ENCODE measurements at places on chromosomes 4 and X.

DNA sequence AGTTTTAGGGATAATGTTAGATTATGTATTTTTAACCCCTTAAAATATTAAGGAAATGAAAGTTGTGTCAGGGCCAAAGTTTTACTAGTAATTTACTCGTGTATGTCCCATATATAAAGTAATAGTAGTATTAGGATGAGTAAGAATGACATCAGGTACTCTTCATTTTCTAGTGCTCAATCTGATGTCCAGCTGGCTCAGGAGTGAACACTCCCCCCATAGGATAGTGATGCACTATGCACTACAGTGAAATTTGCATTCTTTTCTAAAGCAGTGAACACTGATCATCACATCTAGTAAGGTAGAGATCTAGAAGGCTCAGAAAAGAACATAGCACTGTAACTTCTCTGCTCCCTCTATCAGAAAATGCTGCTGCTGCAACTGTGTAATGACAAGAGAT lies 409.7 kb downstream of the GLUD2 start:
- no peak for DNase-seq

GRCh38 chrX:131801911-131802310 lies 221.2 kb upstream of the STK26 start:
- DNase-seq = no peak

DNA sequence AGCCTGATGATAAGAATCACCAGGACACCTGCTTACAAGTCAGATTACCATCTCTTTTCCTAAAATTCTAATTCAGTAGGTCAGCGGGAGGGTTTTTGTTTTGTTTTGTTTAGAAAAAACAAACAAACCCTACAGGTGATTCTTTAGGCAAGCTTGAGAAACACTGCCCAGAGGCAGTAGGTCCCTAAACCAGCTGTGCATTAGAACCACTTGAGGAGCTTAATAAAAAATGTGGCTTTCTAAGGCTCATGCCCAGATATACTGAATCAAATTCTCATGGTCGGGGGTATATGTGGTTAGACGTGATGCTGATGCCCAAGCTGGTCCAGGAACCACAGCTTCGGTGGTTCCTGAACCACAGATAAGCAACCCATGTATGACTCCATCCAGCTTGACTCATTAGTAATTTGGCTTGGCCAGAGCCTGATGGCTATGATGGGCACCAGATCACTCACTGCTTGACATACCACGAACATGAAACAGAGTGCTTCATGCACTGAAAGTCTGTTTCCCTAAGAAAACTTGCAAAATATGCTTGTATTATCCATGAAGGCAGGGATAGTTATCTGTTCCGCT lies 338.1 kb upstream of the F9 start:
- no peak for DNase-seq

DNA sequence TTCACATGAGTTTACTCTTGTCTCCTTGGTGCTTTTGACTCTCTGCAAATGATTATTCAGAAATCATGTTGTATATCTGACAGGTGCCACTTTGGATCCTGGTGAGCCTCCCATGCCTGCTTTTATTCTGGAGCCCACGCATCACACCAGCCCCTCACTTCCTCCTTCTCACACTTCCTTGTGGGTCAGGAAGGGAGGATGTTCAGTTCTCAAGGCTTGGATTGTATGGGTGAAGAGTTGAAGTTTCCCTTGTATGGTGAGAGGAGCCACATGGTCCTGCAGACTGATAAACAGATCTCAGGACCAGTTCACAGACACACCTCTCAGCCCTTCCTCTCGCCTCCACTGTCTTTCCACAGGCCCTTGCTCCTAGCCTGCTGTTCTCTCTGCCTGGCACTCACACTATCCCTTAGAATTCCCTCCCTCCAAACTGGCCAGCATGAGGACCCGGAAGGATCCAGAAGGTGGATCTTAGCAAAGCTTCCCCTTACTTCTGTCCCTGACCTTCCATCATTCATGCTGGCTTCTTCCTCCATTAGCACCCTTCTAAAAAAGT lies 92.1 kb downstream of the STK32B start:
- no peak for DNase-seq

- DNase-seq = no peak
Observed at GRCh38 chr4:47198791-47199190, 167.4 kb downstream of the GABRB1 start.

DNA sequence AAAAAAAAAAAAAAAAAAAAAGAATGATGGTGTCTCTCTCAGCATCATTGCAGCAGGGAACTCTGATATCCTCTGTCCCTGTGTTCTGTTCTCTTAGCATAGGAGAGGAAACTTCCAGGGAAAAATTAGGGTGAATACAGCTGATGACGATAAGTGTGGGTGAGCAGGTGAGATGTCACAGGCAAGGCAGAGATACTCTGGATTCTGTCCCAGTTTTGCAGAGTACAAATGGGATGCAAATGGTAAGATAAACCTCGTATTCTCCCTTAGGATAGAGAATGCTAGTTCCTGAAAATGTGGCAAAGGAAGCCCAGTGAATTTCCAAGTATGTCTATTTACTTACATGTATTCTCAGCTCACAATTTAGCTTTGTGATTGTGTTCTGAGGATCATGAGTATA lies 671.6 kb upstream of the BOD1L1 start:
- no peak for DNase-seq

DNA sequence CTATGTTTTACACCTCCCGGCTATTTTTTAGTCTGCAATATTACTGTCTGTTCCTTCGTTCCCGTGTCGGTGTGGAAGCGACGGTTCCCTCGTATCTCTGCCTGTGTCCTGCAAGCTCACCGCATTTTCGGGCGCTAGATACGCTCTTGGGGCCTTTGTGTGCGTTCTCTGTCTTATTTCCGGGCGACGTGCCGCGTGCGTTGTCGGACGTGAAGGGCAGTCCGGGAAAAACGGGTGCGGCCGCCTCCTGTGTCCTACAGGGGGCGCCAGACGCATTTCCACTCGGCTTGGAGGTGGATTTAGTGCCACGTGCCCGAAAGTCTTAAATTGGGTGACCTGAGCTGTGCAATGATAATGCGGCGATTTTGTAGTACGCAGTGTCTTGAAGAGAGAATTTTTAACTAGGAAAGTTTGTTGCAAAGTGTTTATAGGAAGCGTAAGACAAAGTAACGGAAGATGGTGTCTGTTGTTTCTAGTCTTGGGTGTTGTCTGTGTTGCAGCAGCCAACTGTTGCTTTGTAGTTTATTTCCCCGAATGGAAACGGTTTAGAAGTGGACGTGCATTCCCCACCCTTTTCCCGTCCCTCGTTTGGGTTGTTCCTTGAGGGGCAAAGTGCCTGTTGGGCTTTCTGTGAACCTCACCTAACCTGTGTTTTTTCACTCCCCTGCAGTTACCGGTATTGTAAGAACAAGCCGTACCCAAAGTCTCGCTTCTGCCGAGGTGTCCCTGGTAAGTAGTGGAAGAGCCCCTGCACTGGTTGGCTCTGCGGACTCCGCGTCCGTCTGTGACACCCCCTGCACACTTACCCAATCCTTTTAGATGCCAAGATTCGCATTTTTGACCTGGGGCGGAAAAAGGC lies 720 bp downstream of the RPL10 start:
- no peak for DNase-seq

- DNase-seq = no peak
Observed at GRCh38 chr4:139743027-139743426, 77.4 kb downstream of the MGST2 start.

- no peak for DNase-seq
Observed at GRCh38 chr4:25861951-25862410, 807 bp downstream of the SEL1L3 start.

GRCh38 chr4:142776026-142776425 lies 70.1 kb downstream of the INPP4B start:
- no peak for DNase-seq

- no peak for DNase-seq
Observed at GRCh38 chrX:108053218-108053617, 8.4 kb downstream of the VSIG1 start.

- no peak for DNase-seq
Observed at GRCh38 chrX:69148946-69149345, 16.3 kb downstream of the PJA1 start.

GRCh38 chrX:24282381-24283126 lies 31.3 kb downstream of the SUPT20HL2 start:
- no peak for DNase-seq

DNA sequence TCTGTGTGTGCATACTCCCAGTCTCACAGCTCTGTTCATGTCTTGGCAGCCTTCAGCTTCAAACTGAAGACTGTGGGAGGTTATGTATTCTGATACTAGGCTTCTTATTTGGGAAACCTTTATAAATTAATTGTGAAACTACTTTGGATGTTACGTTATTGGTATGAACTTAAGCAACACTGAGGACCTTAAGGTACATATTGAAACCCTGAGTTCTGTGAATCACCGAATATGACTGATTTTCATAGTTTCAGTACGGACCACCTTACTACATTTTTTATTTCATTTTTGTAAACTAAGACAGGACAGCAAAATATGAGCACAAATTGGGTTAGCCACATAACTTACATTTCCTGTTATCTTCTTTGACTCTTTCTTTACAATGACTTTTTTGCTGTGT lies 498.4 kb downstream of the PDGFC start:
- no peak for DNase-seq

All from D721Med (cell line).